PC-9 (cell line): ENCODE measurements at places on chromosomes 11 and 22. TPM values are rescaled to one million over a fixed set of nuclear protein-coding genes. Genes with fewer than 3 reads are reported as not detected.
A peak's percentile ranks its signal among the peaks of the same experiment; 100 is the strongest.

DNA sequence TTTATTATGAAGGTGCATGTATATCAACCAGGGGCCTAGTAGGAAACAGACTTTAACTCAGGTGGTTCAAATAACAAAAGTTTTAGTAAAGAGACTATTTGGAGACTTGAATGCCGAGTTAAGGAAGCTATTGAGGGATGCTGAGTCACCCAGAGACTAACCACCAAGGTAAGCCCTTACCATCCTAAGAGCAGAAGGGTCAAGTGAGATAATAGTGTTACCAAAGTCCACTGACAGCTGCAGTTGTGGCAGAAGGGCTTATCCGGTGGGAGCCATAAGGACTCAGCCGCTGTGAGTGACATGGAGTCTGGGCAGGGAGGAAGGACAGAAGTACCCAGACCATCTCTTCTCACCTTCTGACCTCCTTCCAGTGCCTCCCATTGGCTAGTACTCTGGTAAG, 134.0 kb downstream of the INSC start:
- DNase-seq: no peak

DNA sequence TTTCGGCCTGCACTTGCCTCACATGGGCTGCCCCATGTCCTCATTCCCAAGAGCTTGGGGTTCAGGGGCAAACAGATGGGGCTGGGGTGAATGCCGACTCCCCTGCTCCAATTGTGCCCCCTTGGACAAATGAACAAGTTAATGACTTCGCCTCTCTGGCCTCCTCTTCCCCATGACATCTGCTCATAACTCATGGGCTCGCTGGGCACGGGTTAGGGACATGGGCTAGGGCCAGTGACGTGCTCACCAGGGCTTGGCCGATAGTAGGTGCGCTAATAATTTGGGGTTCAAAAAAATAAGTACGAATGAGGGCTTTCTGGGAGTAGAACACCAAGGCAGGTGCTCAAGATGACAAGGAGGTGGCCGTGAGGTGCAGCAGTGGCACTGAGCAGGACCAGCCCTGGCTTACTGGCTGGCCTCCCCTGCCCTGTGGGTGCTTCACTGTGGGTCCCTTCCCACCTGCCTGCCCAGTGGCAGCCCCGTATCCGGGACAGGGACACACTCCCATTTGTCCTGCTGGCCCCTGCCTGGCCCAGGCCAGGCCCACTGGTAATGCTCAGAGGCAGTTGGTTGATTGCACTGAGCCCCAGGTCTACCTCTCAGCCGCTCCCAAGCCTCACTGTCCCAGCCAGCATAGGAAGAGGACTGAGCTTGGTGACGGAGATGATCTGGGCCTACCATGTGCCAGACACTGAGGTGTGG, 12.3 kb downstream of the CBX6 start:
- no peak for DNase-seq

- no peak for DNase-seq
Observed at GRCh38 chr11:69620683-69621290, 20.2 kb upstream of the CCND1 start.

DNA sequence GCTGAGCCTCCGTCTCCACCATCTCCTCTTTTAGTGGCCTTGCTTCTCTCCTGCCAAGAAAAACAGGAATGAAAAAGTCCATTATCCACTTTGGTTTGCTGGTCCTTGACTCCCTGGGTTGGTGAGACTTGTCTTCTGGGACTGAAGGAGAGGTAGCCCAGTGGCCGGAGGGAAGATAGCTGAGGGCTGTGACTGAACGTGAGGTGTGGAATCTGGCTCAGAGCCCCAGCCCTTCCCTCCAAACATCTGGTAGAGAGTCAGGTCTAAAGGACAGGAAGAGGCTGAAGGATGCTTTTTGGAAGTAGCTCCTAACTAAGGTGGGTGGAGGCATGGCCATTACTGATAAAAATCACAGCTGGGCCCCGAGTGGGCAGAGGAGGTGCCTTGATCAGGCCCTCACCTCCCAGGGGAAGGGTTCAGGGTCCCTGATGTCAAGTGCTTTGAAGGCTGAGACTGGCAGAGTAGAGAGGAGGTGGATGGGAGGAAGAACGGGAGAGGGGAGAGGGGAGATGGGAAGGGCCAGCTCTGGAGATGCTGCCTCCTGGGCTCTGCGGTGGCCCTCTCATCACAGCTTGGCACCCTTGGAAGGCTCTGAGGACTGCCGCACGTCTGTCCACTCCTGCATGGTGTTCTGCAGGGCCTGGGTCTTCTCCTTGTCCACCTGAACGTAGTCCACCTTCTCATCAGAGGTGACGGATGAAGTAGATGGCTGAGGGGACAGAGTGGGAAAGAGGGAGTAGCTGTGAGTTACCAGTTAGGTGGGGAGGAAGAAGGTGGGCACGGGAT, 30.2 kb downstream of the USP35 start:
- no peak for DNase-seq

DNA sequence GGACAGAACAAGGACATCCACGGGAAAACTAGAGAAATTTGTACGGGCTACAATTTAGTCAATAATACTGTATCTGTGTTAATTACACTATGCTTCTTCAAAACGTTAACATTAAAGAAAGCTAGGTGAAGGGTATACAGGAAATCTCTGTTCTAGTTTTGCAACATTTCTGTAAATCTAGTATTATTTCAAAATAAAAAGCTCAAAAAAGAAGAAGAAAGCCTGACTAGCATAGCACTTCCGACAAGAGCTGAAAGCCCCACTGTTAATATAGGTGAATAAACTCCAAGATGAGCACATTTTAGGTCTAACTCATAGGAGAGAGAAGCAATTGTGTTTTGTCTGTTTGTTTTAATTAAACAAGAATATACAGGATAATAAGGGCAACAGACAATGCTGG, 299.7 kb downstream of the TTC28 start:
- no peak for DNase-seq

- DNase-seq: no peak
Observed at GRCh38 chr11:6333095-6333494, 12.8 kb upstream of the CAVIN3 start.

GRCh38 chr22:46977656-46978343, 215.3 kb downstream of the TBC1D22A start:
- DNase-seq: no peak

GRCh38 chr11:45252134-45252856, 33.8 kb downstream of the SYT13 start:
- DNase-seq: peak; percentile 38

DNA sequence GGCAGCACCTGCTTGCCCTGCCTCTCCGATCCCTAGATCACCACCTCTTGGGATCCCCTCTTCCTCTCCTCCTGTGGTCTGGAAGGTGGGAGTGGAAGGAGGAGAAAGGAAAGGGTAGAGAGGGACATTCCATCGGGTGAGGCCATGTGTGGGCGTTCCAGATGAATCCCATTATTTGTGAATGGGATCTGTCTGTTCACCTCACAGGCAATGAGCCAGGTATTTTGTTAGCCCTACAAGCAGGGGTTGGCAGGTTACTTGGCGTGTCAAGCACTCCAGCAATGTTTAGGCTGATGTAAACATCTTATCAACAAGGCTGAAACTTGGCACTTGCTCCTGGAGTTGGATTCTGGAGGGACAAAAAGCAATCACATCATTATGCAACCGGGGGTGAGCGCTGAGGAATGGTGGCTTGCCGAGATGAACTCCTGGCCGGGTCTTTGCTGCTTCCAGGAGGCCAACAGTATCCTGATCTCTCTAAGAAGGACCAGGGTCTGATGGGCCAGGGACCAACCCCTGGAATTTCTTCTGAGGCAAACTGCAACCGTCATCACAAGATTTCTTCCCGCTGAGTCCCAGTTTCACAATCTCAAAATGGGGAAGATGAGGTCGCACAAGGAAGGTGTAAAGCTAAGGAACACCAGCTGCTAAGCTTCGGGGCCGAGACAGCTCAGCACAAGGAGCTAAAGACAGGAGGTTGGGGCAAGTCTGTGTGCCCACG, 7.8 kb downstream of the ADAMTS8 start:
- DNase-seq: no peak

The RFPL3 gene
- not detected in 2 replicates for total RNA-seq

The MMP7 gene
- 1.1 and 1.3 TPM in 2 replicates for total RNA-seq

The SCO2 gene
- total RNA-seq: 3.0 and 6.1 TPM in 2 replicates
